ENCODE measurements at places on chromosomes 2 and 18. TPM values are rescaled to one million over a fixed set of nuclear protein-coding genes. Genes with fewer than 3 reads are reported as not detected.

DNA sequence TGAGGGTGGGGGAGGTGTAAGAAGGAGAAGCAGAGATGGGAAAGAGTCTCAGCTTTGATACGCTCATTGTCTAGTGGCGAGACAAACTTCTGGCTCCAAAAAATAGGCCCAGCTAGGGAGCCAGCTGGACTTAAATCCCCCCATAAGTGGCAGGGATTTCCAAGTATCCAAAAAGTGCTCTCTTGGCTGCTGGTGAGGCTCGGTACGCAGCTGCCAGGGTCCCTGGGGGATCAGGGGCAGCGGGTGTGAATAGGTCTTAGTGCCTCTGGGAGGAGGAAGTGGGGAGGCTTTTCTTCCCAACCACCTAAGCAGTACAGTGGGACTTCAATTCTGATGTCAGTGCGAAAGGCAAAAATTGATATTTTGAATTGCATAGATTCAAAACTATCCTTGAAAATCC is 73.5 kb downstream of the ALK start:
- no peak overlapping the region for H3K4me3 ChIP-seq
- no peaks in the 10 kb centered on the region for H3K27me3 ChIP-seq
- H3K4me1 ChIP-seq = no peaks in the 10 kb centered on the region
- DNase-seq = no peak
- no peak overlapping the region for H3K27ac ChIP-seq

DNA sequence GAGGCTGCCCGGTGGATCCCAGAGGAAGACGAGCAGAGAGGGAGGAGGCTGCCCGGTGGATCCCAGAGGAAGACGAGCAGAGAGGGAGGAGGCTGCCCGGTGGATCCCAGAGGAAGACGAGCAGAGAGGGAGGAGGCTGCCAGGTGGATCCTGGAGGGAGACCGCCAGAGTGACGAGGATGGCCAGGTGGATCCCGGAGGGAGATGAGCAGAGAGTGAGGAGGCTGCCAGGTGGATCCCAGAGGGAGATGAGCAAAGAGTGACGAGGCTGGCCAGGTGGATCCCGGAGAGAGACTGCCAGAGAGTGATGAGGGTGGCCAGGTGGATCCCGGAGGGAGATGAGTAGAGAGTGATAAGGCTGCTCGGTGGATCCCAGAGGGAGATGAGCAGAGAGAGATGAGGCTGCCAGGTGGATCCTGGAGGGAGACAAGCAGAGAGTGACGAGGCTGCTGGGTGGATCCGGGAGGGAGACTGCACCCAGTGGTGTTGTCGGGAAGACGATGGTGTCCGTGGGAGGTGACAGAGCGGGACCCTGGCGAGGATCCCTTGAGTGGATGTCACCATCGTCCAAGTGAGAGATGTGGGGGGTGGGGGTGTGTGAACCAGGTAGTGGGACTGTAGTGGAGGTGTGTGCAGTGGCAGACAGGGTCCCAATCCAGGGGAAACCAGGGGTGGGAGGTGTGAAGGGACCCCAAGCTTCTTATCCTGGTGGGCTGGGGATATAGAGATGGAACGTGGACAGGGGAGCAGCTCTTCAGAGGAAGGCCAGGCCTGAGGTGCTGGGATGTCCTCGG is 22.3 kb downstream of the DCDC2C start:
- no peak for DNase-seq
- H3K36me3 ChIP-seq = no peaks in the 10 kb centered on the region
- H3K27me3 ChIP-seq = no peaks in the 10 kb centered on the region
- no peaks in the 10 kb centered on the region for H3K4me1 ChIP-seq

DNA sequence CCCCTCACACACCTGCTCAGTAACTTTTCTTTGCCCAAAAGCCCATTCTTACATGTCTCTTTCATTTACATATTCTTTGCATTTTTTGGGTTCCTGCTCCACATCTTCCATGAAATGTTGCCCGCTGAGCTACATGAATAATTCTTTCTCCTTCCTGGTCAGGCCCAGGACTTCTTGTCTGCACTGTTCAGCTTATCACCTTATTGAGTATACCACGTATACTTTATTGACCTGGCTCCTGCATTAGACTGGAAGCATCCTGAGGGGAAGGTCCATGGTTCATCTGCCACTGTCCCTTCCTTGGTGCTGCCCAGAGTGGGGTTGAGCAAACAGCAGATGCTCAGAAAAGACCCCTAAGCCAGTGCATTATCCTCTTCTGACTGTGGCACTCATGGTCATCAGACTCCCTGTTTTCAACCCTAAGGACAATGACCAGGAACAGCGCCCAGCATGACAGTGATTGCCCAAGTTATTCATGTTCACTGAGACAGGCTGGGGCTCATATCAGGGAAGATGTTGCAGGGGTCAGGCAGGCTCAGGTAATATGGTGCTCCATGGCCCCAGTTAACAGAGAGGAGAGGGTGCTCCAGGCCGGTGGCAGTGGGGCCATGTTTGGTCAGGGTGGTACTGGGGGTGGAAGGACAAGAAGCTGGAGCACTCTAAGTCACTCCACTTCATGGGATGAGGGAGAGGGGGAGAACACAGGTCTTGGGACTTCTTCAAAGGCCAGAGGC is 7.7 kb downstream of the APOB start:
- H3K4me1 ChIP-seq = peaks cover 17% of the 10 kb centered on the region
- DNase-seq = no peak
- no peak overlapping the region for H3K27ac ChIP-seq
- H3K4me3 ChIP-seq = no peak overlapping the region
- no peaks in the 10 kb centered on the region for H3K36me3 ChIP-seq

DNA sequence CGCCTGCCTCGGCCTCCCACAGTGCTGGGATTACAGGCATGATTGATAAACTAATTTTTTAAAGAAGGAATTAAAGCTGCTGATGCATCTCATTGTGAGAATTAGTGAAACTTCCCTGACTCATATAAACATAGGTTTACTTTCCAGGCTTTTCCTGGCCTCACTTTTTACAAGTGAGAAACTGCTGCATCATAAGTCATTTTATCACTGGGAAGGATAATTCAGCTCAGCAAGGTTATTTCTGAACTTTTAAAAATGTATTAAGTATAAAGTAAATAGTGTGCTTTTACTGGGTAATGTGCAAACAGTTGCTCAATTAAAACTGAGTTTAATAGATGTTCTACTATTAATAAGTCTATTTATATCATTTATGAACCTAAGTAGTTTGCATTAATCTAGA is 1130.3 kb upstream of the CDH2 start:
- H3K4me3 ChIP-seq = no peak overlapping the region
- H3K27me3 ChIP-seq = no peaks in the 10 kb centered on the region
- no peaks in the 10 kb centered on the region for H3K36me3 ChIP-seq
- no peaks in the 10 kb centered on the region for H3K4me1 ChIP-seq
- H3K27ac ChIP-seq = no peak overlapping the region

- H3K27me3 ChIP-seq = no peaks in the 10 kb centered on the region
- peaks cover 5% of the 10 kb centered on the region for H3K4me1 ChIP-seq
- no peak overlapping the region for H3K4me3 ChIP-seq
- H3K36me3 ChIP-seq = peaks cover 5% of the 10 kb centered on the region
- DNase-seq = no peak
These were observed 21.1 kb upstream of the RPL31 start for GRCh38 chr2:100981011-100981410.

DNA sequence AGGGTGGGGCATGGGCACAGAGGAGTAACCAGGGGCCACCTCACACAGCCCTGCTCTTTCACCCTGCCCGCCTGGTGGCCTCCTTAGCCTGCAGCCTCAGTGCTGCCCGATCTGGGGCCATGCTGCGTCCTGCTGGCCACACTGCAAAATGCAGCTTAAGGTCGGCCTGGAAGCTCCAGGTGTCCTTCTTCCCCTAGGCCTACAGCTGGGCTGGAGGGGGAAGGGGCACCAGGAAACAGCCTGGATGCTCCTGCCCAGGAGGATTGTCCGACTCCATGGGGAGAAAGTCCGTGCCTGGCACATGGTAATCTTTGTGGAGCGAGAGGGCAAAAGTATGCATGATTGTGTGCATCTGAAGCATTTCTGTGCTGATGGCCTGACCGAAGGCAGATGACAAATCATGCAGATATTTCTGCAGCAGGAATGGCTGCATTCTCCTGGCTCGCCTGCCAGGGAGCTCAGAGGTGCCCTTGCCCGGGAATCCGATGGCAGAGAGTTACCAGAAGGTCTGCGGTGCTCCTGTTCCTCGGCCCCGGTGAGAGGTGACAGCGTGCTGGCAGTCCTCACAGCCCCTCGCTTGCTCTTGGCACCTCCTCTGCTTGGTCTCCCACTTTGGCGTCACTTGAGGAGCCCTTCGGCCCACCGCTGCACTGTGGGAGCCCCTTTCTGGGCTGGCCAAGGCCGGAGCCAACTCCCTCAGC is 12.8 kb upstream of the ALPP start:
- no peaks in the 10 kb centered on the region for H3K36me3 ChIP-seq
- no peak for DNase-seq
- no peak overlapping the region for H3K4me3 ChIP-seq
- H3K27me3 ChIP-seq = no peaks in the 10 kb centered on the region

- H3K4me1 ChIP-seq = no peaks in the 10 kb centered on the region
- H3K27ac ChIP-seq = no peak overlapping the region
- H3K27me3 ChIP-seq = no peaks in the 10 kb centered on the region
These were observed 172.2 kb downstream of the TMEM247 start for GRCh38 chr2:46651363-46652099.

DNA sequence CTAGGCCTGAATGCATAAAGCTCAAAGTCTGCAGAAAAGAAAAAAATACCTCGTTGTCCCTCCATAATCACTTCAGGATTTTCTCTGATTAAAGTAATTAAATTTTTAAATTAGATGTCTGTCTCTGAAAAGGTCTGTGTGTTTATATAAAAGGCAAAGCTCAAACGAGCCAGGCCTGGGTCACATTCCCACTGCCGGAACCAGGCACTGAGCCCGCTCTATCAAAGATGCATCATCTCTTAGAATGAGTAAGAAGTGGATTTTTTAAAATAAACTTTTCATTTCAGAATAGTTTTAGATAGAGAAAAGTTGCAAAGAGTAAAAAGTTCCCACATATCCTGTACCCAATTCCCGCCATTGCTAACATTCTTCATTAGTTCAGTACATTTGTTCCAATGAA is 202.1 kb upstream of the KYNU start:
- H3K27me3 ChIP-seq = no peaks in the 10 kb centered on the region
- DNase-seq = no peak
- H3K4me1 ChIP-seq = no peaks in the 10 kb centered on the region
- H3K4me3 ChIP-seq = no peak overlapping the region
- no peaks in the 10 kb centered on the region for H3K36me3 ChIP-seq

Gene CYP1B1
- 148 TPM for total RNA-seq

Gene ADRA2B
- 9.4 TPM for total RNA-seq

Gene M1AP
- not detected for total RNA-seq
